ENCODE measurements at places on chromosomes 3 and 15. TPM values are rescaled to one million over a fixed set of nuclear protein-coding genes. Genes with fewer than 3 reads are reported as not detected.

The RARRES1 gene
- total RNA-seq, result 0.62 TPM

The CX3CR1 gene
- not detected for total RNA-seq

- no peak overlapping the region for H3K27ac ChIP-seq
- peak; percentile 62 for DNase-seq
- H3K4me1 ChIP-seq, result peaks cover 8% of the 10 kb centered on the region
- no peaks in the 10 kb centered on the region for H3K27me3 ChIP-seq
These were observed 79.8 kb upstream of the NR2E3 start for GRCh38 chr15:71730277-71731144.

- no peak overlapping the region for H3K4me3 ChIP-seq
- H3K4me1 ChIP-seq, result peaks cover 6% of the 10 kb centered on the region
- no peak overlapping the region for H3K27ac ChIP-seq
- H3K36me3 ChIP-seq, result no peaks in the 10 kb centered on the region
- peaks cover 25% of the 10 kb centered on the region for H3K27me3 ChIP-seq
These were observed 6.1 kb upstream of the RPP14 start for GRCh38 chr3:58299839-58300516.

- no peak for DNase-seq
- H3K4me1 ChIP-seq, result peaks cover 33% of the 10 kb centered on the region
- H3K4me3 ChIP-seq, result no peak overlapping the region
- no peak overlapping the region for H3K27ac ChIP-seq
- no peaks in the 10 kb centered on the region for H3K36me3 ChIP-seq
These were observed 267.0 kb downstream of the CHL1 start for GRCh38 chr3:463252-464192.

DNA sequence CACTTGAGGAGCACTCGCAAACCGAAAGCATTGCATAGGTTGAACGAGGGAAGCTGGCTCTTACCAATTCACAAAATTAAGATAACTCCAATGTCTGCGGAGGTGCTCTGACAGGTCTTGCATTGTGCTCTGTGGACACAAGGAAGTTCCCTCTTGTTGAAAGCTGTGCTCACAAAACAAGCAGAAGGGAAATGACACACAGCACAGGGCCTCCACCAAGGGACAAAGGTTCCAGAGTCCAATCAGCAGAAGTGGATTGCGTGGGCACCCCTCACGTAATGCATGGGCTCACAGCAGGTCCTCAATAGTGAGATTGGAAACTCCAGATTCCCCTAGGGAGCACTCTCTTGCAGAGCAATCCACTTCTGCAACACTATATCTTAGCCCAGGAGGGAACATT, 89.9 kb downstream of the ATP10A start:
- DNase-seq, result no peak
- H3K4me3 ChIP-seq, result no peak overlapping the region
- no peaks in the 10 kb centered on the region for H3K27me3 ChIP-seq
- H3K27ac ChIP-seq, result no peak overlapping the region

DNA sequence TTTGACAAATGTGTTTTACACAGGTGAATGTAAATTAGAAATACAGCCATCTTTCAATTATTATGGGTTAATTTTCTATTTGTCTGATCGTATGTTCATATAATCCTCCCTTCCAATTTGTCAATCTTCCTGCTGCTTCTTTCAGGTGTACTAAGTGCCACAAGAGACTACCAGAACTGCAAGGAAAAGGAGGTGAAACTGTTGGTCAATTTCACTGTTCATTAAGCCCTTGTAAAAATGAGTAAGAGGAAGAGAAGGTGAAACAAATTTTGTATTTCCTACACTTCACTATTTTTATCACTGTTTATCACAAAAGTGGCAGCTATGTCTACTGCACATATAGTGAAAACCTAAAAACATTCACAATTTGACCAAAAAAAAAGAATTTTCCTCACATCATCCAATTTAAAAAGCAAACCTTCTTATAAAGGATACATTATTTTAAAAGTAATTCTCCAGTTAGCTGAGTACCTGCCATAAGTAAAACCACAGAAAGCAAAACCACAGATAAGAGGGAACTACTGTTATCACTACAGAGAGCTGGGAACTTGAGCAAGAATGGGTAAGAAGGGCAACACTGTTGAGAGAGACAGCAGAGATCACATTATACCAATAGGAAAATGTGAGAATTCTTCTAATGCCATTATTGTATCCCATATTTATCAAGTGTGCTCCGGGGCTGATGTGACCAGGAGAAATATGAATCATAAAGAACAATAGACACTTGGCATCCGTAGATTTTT, 163.0 kb downstream of the TBC1D5 start:
- no peaks in the 10 kb centered on the region for H3K4me1 ChIP-seq
- H3K27me3 ChIP-seq, result no peaks in the 10 kb centered on the region
- no peak overlapping the region for H3K27ac ChIP-seq
- DNase-seq, result no peak

DNA sequence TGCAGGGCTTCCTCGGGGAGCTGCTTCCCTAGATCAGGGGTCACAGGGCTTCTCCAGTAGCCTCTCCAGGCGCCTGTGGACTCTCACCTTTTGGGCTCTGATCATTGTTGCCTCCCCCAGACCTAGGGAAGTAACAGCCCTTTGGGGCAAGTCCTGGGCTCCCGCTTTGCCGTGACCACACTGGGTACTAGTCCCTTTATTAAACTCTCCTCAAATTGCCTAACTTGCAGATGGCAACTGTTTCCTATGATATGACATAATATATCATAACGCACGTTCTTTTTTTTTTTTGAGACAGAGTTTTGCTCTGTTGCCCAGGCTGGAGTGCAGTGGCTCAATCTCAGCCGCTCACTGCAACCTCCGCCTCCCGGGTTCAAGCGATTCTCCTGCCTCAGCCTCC, 17.9 kb upstream of the NRROS start:
- no peaks in the 10 kb centered on the region for H3K27me3 ChIP-seq
- no peak overlapping the region for H3K27ac ChIP-seq
- peaks cover 37% of the 10 kb centered on the region for H3K4me1 ChIP-seq
- no peak overlapping the region for H3K4me3 ChIP-seq
- H3K36me3 ChIP-seq, result no peaks in the 10 kb centered on the region
- DNase-seq, result no peak

- H3K4me3 ChIP-seq, result peak overlapping the region; percentile 35
- H3K4me1 ChIP-seq, result peaks cover 20% of the 10 kb centered on the region
- no peak for DNase-seq
- H3K36me3 ChIP-seq, result no peaks in the 10 kb centered on the region
These were observed 22.7 kb downstream of the SEC61A1 start for GRCh38 chr3:128074851-128075521.

DNA sequence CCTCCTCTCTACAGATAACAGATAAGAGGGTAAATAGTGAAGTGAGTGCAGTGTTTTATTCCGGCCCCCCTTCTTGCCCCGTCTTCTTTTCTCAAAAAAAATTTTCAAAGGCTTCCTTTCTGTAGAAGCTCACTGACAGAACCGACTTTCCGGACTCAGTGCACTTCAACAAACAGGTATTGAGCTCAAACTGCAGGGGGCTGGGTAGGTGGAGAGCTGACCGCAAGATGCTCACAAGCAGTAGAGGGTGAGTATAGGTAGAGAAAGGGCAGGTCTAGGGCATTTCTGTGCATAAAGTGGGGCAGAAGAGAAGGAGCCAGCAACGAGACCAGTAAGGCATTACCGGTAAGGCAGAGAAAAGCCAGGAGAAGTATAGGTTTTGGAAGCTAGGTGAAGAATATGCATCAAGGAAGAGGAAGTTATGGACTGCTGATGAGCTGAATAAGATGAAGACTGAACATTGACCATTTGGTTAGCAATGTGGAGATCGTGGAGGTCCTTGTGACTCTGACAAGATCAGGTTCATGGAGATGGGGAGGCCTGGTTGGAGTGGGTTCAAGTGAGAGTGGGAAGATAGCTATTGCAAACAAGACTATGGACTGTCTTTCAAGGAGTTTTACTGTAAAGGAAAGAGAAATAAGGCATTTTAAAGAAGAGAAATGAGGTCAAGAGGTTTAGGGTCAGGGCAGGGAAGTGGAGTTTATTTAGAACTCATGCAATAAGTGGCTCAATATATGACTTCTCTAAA, 97.4 kb downstream of the ST6GAL1 start:
- H3K4me1 ChIP-seq, result peaks cover 7% of the 10 kb centered on the region
- H3K27me3 ChIP-seq, result no peaks in the 10 kb centered on the region
- no peaks in the 10 kb centered on the region for H3K36me3 ChIP-seq
- H3K27ac ChIP-seq, result no peak overlapping the region
- no peak overlapping the region for H3K4me3 ChIP-seq

DNA sequence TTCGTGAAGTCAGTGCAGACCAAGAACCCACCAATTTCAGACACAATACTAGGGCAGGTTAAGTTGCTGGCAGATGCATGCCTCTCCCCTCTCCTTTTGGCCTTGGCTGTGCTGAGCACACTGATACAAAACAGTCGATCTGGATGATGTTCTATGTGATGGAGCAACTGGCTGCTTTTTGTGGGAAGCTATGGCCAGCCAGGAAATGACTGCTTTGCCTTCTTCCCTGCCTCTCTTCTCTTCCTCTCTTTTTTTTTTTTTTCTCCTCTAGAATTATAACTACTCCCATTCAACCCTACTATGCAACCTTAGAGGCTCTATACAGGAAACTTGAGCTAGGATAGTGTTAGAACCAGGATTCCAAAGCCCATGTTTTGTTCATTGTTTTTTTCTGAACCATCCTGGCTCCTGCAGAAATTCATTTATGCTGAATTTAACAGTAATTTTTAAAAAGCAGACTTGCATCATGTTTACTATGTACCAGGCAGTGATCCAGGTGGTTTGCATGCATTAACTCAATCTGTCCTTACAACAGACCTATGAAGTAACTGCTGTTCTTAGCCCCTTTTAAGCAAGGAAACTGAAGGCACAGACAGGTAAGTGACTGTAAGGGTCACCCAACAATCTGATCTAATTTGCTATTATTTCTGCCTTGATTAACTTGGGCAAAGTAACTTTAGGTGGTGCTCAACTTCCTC, 62.9 kb downstream of the PLD1 start:
- no peaks in the 10 kb centered on the region for H3K27me3 ChIP-seq
- H3K27ac ChIP-seq, result no peak overlapping the region
- no peak overlapping the region for H3K4me3 ChIP-seq
- DNase-seq, result no peak
- H3K36me3 ChIP-seq, result no peaks in the 10 kb centered on the region

DNA sequence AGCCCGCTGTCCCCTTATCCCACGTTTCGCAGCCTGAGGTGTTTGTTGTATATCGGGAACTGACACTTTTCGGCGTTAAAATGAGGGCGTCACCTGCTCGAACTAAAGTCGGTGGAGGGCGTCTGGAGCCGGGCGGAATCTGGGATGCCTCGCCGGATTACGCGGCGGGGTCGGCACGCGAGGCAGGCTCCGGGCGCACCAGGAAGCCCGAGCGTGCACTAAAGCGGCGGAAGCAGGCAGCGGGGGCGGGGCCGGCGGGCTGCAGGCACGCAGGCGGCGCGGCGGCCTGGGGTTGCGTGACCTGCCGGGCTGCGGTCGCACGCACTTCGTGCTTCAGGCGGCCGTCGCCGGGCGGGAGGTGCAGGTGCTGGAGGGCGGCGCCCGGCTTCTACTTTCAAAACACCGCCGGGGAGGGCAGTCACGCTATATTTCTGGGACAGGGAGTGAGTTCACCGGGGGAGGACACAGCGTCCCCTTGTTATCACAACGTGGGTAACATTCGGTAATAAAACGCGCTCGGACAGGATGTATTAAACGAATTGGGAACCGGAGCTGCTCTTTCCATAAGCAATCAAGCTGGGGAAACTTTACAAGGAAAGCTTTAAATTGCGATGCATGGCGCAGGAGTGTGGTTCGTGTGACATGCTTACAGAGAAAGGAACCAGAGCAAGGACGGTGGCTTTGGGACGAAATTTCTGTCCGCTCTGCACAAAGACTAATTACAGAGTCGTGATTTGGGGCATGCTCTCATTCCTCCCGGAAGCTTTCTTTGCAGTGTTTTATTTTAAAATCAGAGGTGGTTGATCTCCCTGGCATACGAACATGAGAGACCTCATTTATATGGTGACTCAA, 9.1 kb upstream of the LEKR1 start:
- peak overlapping the region; percentile 48 for H3K4me3 ChIP-seq
- peak; percentile 96 for DNase-seq
- no peaks in the 10 kb centered on the region for H3K4me1 ChIP-seq
- no peak overlapping the region for H3K27ac ChIP-seq
- H3K36me3 ChIP-seq, result no peaks in the 10 kb centered on the region

- DNase-seq, result no peak
- H3K27ac ChIP-seq, result no peak overlapping the region
- H3K36me3 ChIP-seq, result no peaks in the 10 kb centered on the region
- H3K27me3 ChIP-seq, result no peaks in the 10 kb centered on the region
These were observed 19.6 kb downstream of the SLCO3A1 start for GRCh38 chr15:91873138-91873536.

GRCh38 chr3:8647137-8647985, 2.8 kb upstream of the SSUH2 start:
- no peaks in the 10 kb centered on the region for H3K36me3 ChIP-seq
- DNase-seq, result no peak
- no peak overlapping the region for H3K27ac ChIP-seq
- no peak overlapping the region for H3K4me3 ChIP-seq
- H3K27me3 ChIP-seq, result no peaks in the 10 kb centered on the region
- H3K4me1 ChIP-seq, result no peaks in the 10 kb centered on the region

- no peaks in the 10 kb centered on the region for H3K4me1 ChIP-seq
- no peaks in the 10 kb centered on the region for H3K36me3 ChIP-seq
- no peak overlapping the region for H3K4me3 ChIP-seq
- no peak for DNase-seq
These were observed 67.8 kb upstream of the CDAN1 start for GRCh38 chr15:42804739-42805138.

GRCh38 chr15:88066636-88067330, 189.8 kb downstream of the NTRK3 start:
- no peak overlapping the region for H3K4me3 ChIP-seq
- DNase-seq, result no peak
- H3K4me1 ChIP-seq, result no peaks in the 10 kb centered on the region
- H3K27ac ChIP-seq, result no peak overlapping the region
- H3K27me3 ChIP-seq, result no peaks in the 10 kb centered on the region

- no peaks in the 10 kb centered on the region for H3K27me3 ChIP-seq
- peaks cover 31% of the 10 kb centered on the region for H3K4me1 ChIP-seq
- no peak overlapping the region for H3K4me3 ChIP-seq
These were observed 53.3 kb downstream of the ITGB5 start for GRCh38 chr3:124833710-124834332.

- H3K36me3 ChIP-seq, result no peaks in the 10 kb centered on the region
- DNase-seq, result peak; percentile 20
- H3K27me3 ChIP-seq, result no peaks in the 10 kb centered on the region
- H3K4me3 ChIP-seq, result no peak overlapping the region
- H3K4me1 ChIP-seq, result peaks cover 17% of the 10 kb centered on the region
- no peak overlapping the region for H3K27ac ChIP-seq
These were observed 31.7 kb upstream of the XYLB start for GRCh38 chr3:38314764-38315487.

DNA sequence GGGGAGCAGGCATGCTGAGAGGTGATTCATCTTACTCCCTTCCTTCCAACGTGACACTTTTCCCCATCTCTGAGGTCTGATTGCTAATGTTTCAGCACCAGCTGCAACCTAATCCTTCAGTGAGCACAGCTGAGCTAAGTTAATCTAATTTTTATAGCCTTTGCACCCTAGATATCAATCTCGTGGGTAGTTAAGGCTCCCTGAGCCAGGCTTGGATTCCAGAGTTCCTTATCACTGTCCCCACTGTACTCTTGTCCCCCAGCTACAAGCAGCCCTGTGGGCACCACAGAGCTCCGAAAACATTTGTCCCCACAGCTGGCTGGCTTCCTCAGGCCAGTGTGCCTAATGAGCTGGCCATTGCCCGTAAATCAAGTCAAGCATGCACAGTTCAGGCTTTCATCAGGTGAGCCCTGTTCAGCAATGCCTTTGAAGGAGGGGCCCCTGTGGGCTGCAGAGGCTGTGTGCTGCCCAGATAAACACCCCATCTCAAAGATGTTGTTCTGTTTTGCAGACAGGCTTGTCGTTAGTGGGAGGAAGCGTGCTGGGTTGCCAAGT, 376.9 kb upstream of the RASGRP1 start:
- H3K4me3 ChIP-seq, result no peak overlapping the region
- H3K4me1 ChIP-seq, result peaks cover 18% of the 10 kb centered on the region
- H3K27ac ChIP-seq, result no peak overlapping the region

Data from neural progenitor cell (in vitro differentiated cells).